ENCODE measurements at places on chromosomes 3 and 15. TPM values are rescaled to one million over a fixed set of nuclear protein-coding genes. Genes with fewer than 3 reads are reported as not detected.

Gene NEK10
- 0.84 TPM for total RNA-seq

GRCh38 chr3:134239538-134239937, 11.1 kb downstream of the RYK start:
- H3K4me3 ChIP-seq, result no peak overlapping the region
- no peak for DNase-seq
- H3K27me3 ChIP-seq, result peaks cover 13% of the 10 kb centered on the region
- H3K4me1 ChIP-seq, result peaks cover 46% of the 10 kb centered on the region
- H3K36me3 ChIP-seq, result no peaks in the 10 kb centered on the region

GRCh38 chr3:15099364-15100098, 583 bp upstream of the RBSN start:
- peaks cover 17% of the 10 kb centered on the region for H3K36me3 ChIP-seq
- H3K4me3 ChIP-seq, result peak overlapping the region; percentile 91
- H3K27me3 ChIP-seq, result peaks cover 2% of the 10 kb centered on the region
- peak; percentile 16 for DNase-seq
- peak overlapping the region; percentile 94 for H3K27ac ChIP-seq

DNA sequence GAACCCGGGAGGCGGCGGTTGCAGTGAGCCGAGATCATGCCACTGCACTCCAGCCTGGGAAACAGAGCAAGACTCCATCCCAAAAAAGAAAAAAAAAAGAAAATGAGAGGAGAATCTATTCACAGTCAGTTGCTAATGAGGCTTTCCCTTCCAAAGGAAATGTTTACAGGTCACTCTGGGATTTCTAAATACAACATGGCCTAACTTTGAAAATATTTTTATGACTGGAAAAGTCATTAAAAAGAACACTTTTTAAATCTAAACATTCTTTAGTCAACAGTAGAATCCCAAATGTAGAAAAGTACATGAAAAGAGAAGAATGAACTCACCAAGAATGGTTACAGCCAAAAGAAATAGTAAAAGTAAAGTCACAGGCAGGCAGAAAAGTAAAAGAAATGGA, 78.6 kb downstream of the PLD1 start:
- no peaks in the 10 kb centered on the region for H3K36me3 ChIP-seq
- no peak overlapping the region for H3K4me3 ChIP-seq
- no peaks in the 10 kb centered on the region for H3K4me1 ChIP-seq
- DNase-seq, result no peak
- no peak overlapping the region for H3K27ac ChIP-seq

- H3K4me1 ChIP-seq, result peaks cover 35% of the 10 kb centered on the region
- no peak for DNase-seq
- H3K4me3 ChIP-seq, result peak overlapping the region; percentile 31
- no peaks in the 10 kb centered on the region for H3K27me3 ChIP-seq
- H3K36me3 ChIP-seq, result peaks cover 19% of the 10 kb centered on the region
- no peak overlapping the region for H3K27ac ChIP-seq
Measured at GRCh38 chr3:186929186-186929585, 1.1 kb upstream of the ST6GAL1 start.

GRCh38 chr3:134485075-134485717, 589 bp downstream of the ANAPC13 start:
- H3K4me1 ChIP-seq, result peaks cover 37% of the 10 kb centered on the region
- H3K27me3 ChIP-seq, result no peaks in the 10 kb centered on the region
- no peak for DNase-seq
- H3K36me3 ChIP-seq, result peaks cover 37% of the 10 kb centered on the region

DNA sequence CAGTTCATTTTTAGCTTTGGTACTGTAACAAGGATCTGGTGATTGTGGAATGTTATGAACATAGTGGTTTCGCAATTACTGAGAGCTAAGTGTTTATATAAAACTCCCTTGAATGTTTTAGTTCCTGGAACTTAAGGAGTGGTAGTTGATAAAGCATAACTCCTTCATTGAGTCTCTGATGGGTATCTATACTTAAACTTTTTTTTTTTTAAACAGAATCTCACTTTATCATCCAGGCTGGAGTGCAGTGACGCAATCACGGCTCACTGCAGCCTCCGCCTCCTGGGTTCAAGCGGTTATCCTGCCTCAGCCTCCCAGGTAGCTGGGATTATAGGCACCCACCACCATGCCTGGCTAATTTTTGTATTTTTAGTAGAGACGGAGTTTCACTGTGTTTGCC, 11.3 kb downstream of the PRKCI start:
- no peak overlapping the region for H3K27ac ChIP-seq
- H3K4me1 ChIP-seq, result peaks cover 10% of the 10 kb centered on the region
- no peak overlapping the region for H3K4me3 ChIP-seq
- no peak for DNase-seq
- H3K36me3 ChIP-seq, result peaks cover 18% of the 10 kb centered on the region

All from activated T-helper 2 cell treated with anti-CD3 and anti-CD28 coated beads, Interferon-gamma antibody, Interleukin-2, Interleukin-4, amounts not matched to agents 10 μg/mL and 5 μg/mL and 100 μg/mL, durations not matched to agents 14 hours and 24 hours and 36 hours (primary cell).